ENCODE measurements at places on chromosomes 2 and 18.

DNA sequence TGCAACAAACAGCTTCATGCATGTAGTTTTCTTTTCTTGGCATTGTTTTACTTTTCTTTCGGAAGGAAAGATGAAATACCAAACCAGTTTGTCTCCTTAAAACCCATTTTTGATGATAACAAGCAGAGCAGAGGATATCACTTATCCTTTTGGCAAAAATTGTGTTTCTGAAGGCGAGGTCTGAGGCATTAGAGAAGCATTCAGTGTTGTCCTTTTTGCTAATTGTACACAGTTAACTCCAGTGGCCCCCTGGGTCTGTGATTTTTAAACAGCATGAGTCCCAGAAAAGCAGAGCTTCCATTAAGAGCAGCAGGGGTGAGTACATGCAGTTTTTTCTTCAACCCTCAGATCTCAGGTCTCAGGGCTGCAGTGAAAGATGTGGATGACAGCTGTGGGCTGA is 41.3 kb downstream of the TTC39C start:
- DNase-seq, result no peak
- H3K27me3 ChIP-seq, result no peaks in the 10 kb centered on the region
- no peaks in the 10 kb centered on the region for H3K36me3 ChIP-seq
- no peak overlapping the region for H3K27ac ChIP-seq

GRCh38 chr18:6406075-6406909 is 8.4 kb downstream of the L3MBTL4 start:
- no peaks in the 10 kb centered on the region for H3K36me3 ChIP-seq
- H3K4me1 ChIP-seq, result peaks cover 6% of the 10 kb centered on the region
- DNase-seq, result no peak
- H3K27ac ChIP-seq, result no peak overlapping the region

DNA sequence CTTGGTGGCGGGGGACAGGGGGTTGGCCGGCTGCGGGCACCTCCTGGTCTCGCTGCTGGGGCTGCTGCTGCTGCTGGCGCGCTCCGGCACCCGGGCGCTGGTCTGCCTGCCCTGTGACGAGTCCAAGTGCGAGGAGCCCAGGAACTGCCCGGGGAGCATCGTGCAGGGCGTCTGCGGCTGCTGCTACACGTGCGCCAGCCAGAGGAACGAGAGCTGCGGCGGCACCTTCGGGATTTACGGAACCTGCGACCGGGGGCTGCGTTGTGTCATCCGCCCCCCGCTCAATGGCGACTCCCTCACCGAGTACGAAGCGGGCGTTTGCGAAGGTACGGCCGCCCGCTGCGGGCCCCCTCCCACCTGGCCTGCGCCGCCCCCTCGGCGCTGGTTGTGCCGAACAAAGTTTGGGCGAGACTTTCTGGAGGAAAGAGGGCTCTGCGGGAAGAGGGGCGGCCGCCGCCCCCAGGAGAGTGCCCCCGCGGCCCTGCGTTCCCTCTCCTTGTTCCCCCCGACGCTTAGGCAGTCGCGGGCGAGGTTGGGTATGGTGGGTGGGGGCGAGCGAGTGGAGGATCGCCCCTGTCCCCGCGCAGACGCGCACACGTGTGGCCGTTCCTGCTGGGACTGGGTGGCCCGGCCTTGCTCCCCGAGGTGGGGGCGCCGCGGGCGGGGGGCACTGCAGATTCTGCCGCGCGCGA is 866 bp downstream of the CRIM1 start:
- peaks cover 22% of the 10 kb centered on the region for H3K4me1 ChIP-seq
- H3K4me3 ChIP-seq, result peak overlapping the region; percentile 93
- peaks cover 6% of the 10 kb centered on the region for H3K27me3 ChIP-seq
- H3K36me3 ChIP-seq, result no peaks in the 10 kb centered on the region
- H3K27ac ChIP-seq, result no peak overlapping the region
- DNase-seq, result no peak

- H3K36me3 ChIP-seq, result no peaks in the 10 kb centered on the region
- H3K27me3 ChIP-seq, result no peaks in the 10 kb centered on the region
- H3K27ac ChIP-seq, result no peak overlapping the region
- DNase-seq, result no peak
Observed at GRCh38 chr2:235414422-235414821, 79.4 kb upstream of the AGAP1 start.

- DNase-seq, result no peak
- no peaks in the 10 kb centered on the region for H3K27me3 ChIP-seq
- H3K4me1 ChIP-seq, result no peaks in the 10 kb centered on the region
- no peak overlapping the region for H3K4me3 ChIP-seq
Observed at GRCh38 chr2:140257692-140258300, 1477.6 kb upstream of the NXPH2 start.

DNA sequence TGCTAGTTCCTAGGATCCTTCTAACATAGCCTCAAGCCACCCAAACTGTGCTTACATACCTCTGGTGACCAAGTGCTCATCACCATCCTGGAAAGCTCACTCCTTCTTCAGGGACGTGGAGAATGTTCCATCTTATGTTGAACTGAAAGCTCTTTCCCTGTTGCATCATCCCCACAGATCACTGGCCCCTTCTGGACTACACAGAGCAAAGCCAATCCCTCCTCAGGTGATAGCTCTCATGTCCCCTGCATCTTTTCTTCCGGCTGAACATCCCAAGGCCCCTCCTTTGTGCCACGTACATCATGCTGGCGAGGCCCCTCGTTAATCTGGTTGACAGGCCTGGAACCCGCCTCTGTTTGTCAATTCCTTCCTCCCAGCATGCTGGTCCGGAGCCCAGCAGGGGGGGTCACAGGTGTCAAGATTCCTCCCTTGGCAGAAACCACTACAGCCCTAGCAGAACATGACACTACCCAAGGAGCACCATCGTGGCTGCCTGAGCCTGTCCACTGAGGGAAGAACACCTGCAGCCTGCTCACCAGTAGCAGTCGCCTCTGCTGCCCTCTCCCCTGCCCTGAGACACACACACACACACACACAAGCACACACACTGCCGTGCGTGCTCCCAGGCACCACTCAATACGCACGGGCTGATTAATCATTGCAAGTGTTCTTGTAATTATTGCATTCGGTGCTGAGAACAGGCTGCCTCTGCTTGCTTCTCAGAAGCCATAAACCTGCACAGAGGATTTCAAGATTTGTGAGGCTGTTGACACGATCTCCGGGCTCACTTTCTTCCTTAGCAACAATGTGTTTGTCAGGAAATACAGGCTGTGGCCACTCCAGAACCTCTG is 6.3 kb upstream of the KCNK3 start:
- DNase-seq, result no peak
- no peaks in the 10 kb centered on the region for H3K4me1 ChIP-seq
- H3K36me3 ChIP-seq, result no peaks in the 10 kb centered on the region
- no peak overlapping the region for H3K27ac ChIP-seq
- H3K4me3 ChIP-seq, result no peak overlapping the region

DNA sequence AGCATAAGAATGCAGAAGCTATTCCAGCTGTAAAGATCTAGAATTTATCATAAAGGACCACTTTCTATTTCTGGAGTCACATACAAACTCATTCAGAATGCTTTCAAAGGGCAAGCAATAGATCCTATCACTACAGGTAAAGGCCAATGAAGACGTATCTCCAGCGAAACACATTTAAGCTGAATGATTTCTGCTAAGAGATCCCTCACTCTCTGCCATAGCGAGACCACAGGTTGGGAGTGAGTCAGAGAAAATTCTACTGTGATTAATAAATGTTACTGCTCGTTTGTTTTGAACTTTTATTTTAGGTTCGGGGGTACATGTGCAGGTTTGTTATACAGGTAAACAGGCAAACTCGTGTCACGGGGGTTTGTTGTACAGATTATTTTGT is 72.5 kb upstream of the NFU1 start:
- no peaks in the 10 kb centered on the region for H3K27me3 ChIP-seq
- H3K27ac ChIP-seq, result no peak overlapping the region
- peaks cover 39% of the 10 kb centered on the region for H3K36me3 ChIP-seq
- peaks cover 1% of the 10 kb centered on the region for H3K4me1 ChIP-seq

- H3K4me1 ChIP-seq, result no peaks in the 10 kb centered on the region
- no peak overlapping the region for H3K27ac ChIP-seq
- no peak for DNase-seq
- H3K4me3 ChIP-seq, result no peak overlapping the region
- no peaks in the 10 kb centered on the region for H3K27me3 ChIP-seq
- no peaks in the 10 kb centered on the region for H3K36me3 ChIP-seq
Observed at GRCh38 chr2:96584017-96584416, 47.5 kb downstream of the ARID5A start.

GRCh38 chr2:119293900-119294299 is 70.3 kb downstream of the STEAP3 start:
- no peak for DNase-seq
- H3K4me3 ChIP-seq, result no peak overlapping the region
- H3K36me3 ChIP-seq, result no peaks in the 10 kb centered on the region
- no peaks in the 10 kb centered on the region for H3K4me1 ChIP-seq
- H3K27me3 ChIP-seq, result no peaks in the 10 kb centered on the region

- peak; percentile 23 for DNase-seq
- H3K27ac ChIP-seq, result no peak overlapping the region
- H3K4me3 ChIP-seq, result no peak overlapping the region
- H3K27me3 ChIP-seq, result no peaks in the 10 kb centered on the region
- H3K4me1 ChIP-seq, result peaks cover 3% of the 10 kb centered on the region
Observed at GRCh38 chr18:46676182-46676835, 19.3 kb upstream of the LOXHD1 start.

DNA sequence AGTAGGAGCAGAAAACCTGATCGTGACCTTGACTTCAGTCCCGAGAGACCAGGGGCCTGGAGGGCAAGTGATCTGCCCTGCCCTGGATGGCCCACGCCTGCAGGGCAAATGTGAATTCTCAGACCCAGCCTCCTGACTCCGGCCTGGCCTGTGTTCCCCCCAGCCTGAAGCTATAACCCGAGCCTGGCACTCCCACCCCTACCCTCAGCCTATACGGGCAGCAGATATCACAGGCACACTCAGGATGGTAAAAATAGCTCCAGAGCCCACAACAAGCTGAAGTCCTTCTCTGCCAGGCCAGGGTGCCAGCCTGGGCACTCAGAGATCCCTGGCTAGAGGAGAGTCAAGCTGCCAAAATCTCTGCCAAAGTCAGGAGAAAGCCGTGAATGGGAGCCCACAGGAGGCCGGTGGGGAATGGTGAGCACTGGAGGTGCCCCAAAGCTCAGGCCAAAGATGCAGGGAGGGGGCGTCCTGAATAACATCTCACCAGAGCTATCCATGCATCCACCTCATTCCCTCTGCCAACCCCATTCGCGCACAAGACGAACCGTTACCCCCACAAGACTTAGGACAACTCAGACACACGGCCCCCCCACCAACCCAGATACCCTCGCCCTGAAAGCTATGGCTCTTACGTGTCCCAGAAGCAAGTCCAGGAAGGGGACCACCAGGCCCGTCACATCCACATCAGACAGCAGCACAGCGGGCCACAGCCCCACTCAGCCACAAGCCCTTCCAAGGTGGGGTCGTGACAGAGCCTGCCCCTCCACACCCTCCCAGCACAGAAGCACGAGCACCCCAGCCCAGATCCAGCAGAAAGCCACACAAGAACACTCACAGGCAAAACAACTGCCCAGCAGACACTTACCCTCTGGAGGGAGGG is 144.9 kb downstream of the TNS1 start:
- H3K27me3 ChIP-seq, result no peaks in the 10 kb centered on the region
- H3K27ac ChIP-seq, result no peak overlapping the region
- peaks cover 5% of the 10 kb centered on the region for H3K4me1 ChIP-seq

DNA sequence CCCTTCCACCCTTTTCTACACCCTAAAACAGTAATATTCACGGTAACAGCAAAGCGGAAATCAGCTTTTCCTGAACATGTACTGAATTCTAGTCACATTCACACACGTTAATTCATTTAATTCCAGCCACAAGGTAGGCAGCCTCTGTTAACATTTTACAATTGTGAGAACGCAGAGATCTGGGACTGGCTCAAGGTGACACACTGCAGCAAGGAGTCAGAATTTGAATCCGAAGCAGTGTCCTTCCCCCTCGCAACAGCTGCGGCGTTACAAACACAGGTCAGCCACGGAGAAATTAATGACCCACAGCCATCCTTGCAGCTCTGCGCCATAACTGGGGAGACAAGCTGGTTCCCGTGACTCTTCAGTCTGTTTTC is 818 bp upstream of the SLC20A1 start:
- H3K4me1 ChIP-seq, result peaks cover 5% of the 10 kb centered on the region
- DNase-seq, result no peak
- no peak overlapping the region for H3K27ac ChIP-seq
- H3K27me3 ChIP-seq, result no peaks in the 10 kb centered on the region
- H3K36me3 ChIP-seq, result peaks cover 24% of the 10 kb centered on the region

DNA sequence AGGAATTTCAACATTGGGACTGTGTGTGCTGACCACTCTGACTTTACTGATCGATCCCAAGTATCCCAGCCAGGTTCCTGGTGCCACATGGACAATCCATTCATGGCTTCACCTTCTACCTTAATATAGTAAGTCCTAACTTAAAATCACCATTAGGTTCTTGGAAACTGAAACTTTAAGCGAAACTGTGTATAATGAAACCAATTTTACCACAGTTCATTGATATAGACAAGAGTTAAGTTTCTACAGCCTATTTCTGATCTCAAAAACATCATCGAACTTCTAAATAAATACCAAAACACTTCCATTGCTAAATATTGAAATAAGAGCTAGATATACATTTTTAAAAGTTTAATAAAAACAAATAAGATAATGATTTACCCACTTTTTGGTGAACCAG is 4.4 kb upstream of the EXOC6B start:
- no peak overlapping the region for H3K4me3 ChIP-seq
- no peak for DNase-seq
- no peaks in the 10 kb centered on the region for H3K4me1 ChIP-seq
- H3K36me3 ChIP-seq, result no peaks in the 10 kb centered on the region
- no peaks in the 10 kb centered on the region for H3K27me3 ChIP-seq

All from H1 (cell line).